ENCODE measurements at places on chromosomes 7 and 10. TPM values are rescaled to one million over a fixed set of nuclear protein-coding genes. Genes with fewer than 3 reads are reported as not detected.

ACSL5 gene
- total RNA-seq: 6.0 TPM

PON1 gene
- not detected for total RNA-seq

CCDC146 gene
- total RNA-seq: 13.5 TPM

OR6B1 gene
- not detected for total RNA-seq

FAM25C gene
- total RNA-seq: not detected

AGAP5 gene
- total RNA-seq: 3.5 TPM

HMX3 gene
- total RNA-seq: not detected

TRIM50 gene
- total RNA-seq: 0.51 TPM

HECW1 gene
- total RNA-seq: not detected

All from Right ventricle myocardium superior (tissue), 1 donor.